ENCODE measurements at places on chromosomes 11 and 22.

- DNase-seq, result no peak
Observed at GRCh38 chr22:49190816-49191505, 636.7 kb downstream of the BRD1 start.

DNA sequence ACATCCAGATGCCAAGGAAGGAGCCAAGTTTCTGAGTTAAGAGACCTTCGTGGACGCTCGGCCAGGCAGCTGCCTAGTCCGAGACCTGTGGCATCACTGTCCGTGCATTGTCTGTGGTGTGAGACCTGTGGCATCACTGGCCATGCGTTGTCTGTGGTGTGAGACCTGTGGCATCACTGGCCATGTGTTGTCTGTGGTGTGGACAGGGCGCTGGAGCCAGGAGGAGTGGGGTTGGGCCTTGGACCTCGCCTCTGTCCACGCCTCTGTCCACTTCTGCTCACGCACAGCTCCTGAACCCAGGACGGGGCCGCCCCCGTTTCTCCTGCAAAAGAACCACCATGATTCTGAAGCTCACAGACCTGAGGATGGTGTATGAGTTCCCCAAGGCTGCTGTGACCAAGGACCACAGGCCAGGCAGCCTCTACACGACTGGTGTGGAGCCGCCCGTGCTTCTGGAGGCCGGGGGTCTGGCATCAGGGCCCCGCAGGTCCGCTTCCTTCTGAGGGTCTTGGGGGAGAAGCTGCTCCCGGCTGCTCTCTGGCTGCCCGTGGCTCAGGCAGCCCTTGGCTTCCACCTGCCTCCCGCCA, 1218.3 kb downstream of the BRD1 start:
- DNase-seq, result no peak

DNA sequence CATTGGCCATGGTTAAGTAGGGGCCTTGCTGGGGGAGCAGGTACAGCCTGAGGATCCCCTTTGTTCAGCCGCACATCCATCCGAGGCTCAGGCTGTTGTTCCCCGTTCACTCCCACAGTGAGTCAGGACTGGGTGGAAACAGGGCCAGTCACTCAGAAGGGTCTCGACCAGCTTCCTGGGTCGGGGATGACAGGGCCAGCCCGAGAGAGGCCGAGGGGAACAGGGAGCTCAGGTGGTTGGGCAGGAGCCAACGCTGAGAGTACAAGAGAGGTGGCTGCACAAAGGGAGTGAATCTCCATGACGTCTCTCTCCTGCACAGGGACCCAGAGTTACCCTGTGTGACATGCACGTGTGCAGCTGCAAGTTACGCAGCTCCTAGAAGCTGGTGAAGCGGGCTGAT, 97.2 kb upstream of the SHANK2 start:
- DNase-seq, result no peak

DNA sequence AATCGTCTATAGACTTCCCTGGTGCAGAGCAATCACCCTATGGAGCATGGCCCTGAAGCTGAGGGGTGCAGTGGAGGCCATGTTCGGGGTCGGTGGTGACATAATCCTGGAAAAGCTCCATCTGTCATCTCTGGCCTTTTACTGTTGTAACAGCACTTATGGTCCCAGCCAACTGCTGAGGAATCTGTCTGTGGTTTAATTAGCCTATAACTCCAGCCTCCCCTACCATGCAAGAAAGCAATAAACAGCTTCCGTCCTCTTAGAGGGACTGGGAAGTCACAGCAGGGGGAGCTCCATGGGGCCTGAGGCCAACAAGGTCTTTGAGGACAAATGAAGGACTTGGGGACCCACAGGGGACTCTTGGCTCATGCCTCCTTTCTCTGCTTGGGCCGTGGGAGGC, 159.1 kb upstream of the NECTIN1 start:
- DNase-seq, result no peak

DNA sequence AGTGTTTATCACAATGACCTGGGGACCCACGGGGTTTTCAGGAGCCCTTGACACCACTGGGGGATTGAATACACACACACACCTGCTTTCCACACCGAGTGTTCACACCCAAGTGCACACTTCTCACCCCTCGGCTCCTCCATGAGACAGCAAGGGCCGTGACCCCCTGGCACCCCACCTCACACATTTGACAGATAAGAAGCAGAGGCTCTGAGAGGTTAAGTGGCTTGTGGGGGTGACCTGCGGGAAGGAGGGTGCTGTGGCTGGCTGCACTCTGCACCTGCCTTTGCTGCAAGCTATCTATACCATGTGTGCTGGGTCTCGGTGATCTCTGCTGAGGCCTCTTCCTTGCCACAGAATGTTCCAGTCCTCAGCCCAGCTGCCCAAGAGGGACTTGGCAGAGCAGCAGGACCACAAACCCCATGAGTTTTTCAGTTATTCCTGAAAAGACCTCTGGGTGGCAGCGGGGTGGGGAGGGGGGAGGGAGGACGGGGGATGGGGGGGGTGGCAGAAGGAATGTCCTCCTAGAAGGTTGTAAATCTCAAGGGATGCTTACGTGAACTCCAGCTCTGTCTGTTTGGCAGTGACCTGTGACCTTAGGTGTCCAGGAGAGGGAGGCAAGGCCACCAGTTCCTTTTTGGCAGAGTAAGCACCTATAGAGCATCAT, 47.9 kb upstream of the RFPL3 start:
- DNase-seq, result no peak

GRCh38 chr11:24521601-24522000, 24.7 kb downstream of the LUZP2 start:
- peak; percentile 56 for DNase-seq

DNA sequence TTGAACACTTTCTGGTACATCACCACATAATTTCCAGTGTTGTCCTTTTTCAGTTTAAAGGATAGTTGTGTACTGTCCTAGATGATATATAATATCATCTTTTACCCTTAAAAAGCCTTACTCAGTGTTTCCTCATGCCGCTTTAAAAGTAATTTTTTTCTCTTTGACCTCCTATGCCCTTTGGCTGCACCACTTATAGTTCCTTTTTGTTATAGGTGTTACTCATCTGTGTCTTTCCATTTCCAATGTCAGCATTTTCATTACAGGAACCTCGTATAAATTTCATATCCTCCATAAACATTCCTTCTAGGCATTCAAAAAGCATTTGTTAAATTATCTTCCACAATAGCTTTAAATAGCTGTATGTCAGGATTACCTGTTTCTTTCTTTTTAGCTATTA, 40.8 kb downstream of the USP47 start:
- DNase-seq, result no peak

DNA sequence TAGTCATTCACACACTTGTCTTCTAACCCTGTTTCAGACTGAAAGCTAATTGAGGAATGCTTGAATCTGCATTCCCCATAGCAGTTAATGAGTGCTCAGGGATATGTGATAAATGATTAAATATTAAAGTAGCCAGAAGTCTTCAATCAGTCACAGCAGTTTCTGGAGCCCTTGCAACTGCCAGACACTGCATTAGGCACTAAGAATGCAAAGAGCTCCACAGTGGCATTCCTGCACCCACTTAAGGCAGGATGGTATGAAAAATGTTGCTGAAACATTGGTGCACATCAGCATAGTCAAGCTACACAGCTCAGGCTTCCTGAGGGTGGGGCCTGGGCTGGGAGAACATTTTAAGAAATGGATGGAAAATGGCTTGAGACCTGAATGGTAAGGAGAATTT, 6.5 kb downstream of the DTX4 start:
- DNase-seq, result no peak

DNA sequence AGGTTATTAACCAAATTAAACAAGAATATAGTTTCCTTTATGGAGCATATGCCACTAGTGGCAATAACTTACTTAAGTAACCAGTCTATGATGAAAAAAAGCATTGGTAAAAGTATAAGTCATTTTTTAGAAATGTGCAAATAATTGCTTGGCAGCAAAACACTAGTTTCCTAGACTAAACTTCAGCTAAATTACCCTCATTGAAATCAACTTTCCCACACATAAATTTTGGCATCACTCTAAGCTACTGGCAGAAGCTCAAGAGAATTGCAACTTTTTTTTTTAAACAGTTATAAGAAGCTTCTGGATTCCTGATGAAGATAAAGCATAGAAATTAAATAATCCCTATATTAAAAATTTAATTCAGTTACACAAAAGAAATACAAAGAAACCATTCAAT, 12.5 kb downstream of the CCDC34 start:
- DNase-seq, result peak; percentile 41

DNA sequence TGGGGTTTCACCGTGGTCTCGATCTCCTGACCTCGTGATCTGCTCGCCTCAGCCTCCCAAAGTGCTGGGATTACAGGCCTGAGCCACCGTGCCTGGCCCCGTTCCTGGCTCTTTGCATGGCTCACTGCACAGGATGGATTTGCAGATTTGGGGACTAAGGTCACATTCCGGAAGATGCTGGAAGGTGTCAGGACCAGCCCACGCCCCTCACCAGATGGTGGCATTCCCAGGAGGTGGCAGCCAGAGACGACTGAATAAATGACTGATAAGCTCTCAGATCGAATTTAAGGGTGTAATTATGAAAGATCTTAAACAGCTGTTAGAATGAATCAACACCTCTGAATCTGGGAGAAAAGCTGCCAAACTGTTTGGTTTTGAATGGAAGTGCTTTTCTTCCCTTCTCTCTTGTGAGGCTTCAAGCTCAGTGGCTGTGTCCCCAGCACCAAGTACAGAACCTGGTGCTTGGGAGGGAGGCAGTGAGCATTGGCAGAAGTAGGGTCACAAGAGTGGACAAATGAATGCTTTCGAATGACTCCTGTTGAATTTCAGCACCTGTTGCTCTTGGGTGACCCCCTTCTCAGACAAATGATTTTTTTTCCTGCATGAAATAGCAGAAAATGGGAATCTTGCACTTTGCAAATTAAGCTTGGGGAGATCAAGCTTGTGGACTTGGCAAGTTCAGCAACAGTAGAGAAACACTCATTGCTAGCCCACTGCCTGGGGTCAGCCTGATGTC, 69.6 kb downstream of the KIAA1671 start:
- DNase-seq, result no peak

- no peak for DNase-seq
Observed at GRCh38 chr22:35972559-35972958, 56.1 kb downstream of the RBFOX2 start.

GRCh38 chr11:13446444-13446843, 16.6 kb downstream of the BTBD10 start:
- DNase-seq, result no peak

DNA sequence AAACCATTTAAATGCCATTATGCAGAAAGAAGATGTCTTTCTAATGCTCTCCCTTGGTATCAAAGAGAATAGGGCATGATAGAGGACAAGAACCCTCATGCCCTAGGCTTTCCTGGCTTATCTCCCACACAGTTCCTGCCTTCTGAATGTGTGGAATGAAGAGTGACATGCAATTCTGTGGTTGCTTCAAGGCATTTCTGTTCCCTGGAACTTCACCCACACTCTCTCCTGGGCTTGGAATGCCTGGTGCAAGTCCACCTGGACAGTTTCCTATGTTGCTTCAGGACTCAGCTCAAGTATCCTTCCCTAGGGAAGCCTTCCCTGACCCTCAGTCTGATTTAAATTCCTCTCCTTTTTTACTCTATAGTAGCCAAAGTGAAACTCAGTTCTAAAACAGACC, 53.8 kb upstream of the DRD2 start:
- no peak for DNase-seq

DNA sequence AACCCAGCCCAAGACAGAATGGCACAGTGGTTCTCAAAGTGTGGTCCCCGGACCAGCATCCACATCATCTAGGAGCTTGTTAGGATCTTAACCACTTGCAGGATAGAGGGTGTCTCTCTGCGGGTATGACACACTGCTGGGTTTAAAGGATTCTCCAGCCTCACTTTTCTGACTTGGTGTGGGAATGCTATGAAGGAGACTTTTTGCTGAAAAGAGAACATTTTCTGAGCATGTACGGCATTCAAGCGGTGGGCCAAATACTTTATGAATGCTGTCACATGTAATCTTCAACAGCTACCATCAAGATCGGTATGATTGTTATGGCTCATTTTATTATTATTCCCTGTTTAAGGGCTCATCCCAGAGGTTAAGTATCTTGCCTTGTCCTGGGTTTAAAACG, 1.8 kb upstream of the CD82 start:
- peak; percentile 47 for DNase-seq

- DNase-seq, result no peak
Observed at GRCh38 chr11:68036717-68037239, 2.0 kb upstream of the TCIRG1 start.

DNA sequence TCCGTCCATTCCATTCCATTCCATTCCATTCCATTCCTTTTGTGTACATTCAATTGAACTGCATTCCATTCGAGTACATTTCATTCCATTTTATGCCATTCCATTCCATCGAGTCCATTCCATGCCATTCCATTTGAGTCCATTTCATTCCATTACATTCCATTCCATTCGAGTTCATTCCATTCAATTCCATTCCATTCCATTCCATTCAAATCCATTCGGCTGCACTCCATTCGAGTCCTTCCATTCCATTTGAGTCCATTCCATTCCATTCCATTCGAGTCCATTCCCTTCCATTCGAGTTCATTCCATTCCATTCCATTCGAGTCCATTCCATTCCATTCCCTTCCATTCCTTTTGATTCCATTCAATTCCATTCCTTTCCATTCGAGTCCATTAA, 4800.6 kb upstream of the OR11H1 start:
- no peak for DNase-seq

DNA sequence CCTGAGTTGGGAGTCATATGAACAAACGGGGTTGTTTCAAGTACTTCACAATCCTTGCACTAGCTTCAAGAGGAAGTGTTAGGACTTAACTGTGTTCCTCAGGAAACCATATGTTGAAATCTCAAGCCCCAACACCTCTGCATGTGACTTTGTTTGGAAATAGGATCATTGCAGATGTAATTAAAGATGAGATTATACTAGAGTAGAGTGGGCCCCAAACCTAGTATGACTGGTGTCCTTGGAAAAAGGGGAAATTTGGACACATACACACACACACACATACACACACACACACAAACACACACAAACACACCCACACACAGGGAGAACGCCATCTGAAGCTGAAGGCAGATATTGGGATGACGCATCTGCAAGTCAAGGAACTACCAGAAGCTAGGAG, 6.4 kb upstream of the CEP295 start:
- no peak for DNase-seq

DNA sequence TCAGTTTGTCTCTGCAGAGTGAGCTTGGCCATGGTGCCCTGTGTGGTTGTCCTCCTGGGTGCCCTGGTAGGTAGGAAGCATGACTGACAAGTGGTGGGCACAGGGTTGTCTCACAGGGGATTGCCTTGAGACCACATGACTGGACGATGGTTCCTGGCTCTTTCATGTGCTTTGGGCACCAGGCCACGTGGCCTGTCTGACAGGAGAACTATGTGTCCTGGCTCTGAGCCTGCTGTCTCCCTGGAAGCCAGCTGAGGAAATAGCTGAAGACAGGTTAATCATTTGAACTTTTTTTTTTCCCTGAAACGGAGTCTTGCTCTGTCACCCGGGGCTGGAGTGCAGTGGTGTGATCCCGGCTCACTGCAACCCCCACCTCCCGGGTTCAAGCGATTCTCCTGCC, 93.2 kb downstream of the LDLRAD3 start:
- DNase-seq, result no peak

All from fibroblast of skin of left quadriceps (primary cell).